Neural progenitor cell (in vitro differentiated cells): ENCODE measurements at places on chromosomes 1 and 21. TPM values are rescaled to one million over a fixed set of nuclear protein-coding genes. Genes with fewer than 3 reads are reported as not detected.

The CTSS gene
- total RNA-seq, result 0.06 TPM in 1 of 2 replicates, not detected in the other

GRCh38 chr1:33897092-33897725 is 33.3 kb downstream of the HMGB4 start:
- H3K4me3 ChIP-seq, result no peak overlapping the region
- no peak overlapping the region for H3K27ac ChIP-seq
- H3K36me3 ChIP-seq, result no peaks in the 10 kb centered on the region
- H3K27me3 ChIP-seq, result no peaks in the 10 kb centered on the region
- H3K4me1 ChIP-seq, result peaks cover 9% of the 10 kb centered on the region

DNA sequence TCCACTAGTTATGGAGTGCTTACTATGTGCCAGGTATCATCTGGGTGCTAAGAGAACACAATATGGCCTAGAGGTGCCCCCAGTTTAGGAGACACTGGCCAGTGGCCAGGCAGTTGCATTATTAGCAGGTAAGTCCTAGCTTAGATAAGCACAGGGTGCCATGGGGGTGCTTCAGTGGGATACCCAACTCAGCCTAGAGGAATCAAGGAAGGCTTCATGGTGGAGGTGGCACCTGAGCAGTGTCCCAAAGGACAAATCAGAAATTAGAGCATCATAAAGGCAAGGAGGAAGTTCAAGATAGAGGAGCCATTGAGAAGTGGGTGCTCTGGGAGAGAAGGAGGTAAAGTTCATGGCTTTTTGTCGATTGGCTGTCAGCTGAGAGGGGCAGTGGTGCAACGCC is 31.9 kb upstream of the PKP1 start:
- DNase-seq, result no peak
- no peak overlapping the region for H3K27ac ChIP-seq
- no peaks in the 10 kb centered on the region for H3K4me1 ChIP-seq
- H3K4me3 ChIP-seq, result no peak overlapping the region
- no peaks in the 10 kb centered on the region for H3K27me3 ChIP-seq

The TNFSF4 gene
- total RNA-seq, result 1.2 and 2.1 TPM in 2 replicates

- no peak overlapping the region for H3K4me3 ChIP-seq
- no peak overlapping the region for H3K27ac ChIP-seq
- no peaks in the 10 kb centered on the region for H3K36me3 ChIP-seq
- peak; percentile 21 for DNase-seq
- H3K4me1 ChIP-seq, result peaks cover 7% of the 10 kb centered on the region
- H3K27me3 ChIP-seq, result peaks cover 58% of the 10 kb centered on the region
Observed at GRCh38 chr1:236144446-236145150, 2.3 kb downstream of the GPR137B start.

DNA sequence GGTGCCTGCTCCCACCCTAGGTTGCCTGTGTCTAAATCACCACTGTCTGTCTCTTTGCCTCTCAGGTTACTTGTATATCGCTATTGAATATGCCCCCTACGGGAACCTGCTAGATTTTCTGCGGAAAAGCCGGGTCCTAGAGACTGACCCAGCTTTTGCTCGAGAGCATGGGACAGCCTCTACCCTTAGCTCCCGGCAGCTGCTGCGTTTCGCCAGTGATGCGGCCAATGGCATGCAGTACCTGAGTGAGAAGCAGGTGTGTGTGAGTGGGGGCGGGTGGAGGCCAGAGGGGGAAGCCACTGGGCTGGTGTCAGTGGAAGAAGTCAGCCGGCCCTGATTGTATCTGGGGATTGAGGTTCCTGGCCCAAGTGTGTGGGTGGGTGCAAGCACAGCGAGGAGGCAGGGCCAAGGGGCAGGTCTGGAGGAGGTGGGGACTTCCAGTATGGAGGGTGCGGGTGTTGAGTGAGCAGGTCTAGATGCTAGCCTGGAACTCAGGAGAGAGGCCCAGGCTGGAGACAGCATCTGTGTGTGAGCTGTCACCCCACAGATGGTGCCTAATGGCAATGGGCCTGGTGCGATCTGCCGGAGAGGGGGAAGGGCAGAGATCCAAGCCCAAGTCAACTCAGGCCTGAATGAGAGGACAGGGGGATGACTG is 17.2 kb downstream of the TIE1 start:
- no peak overlapping the region for H3K4me3 ChIP-seq
- no peak overlapping the region for H3K27ac ChIP-seq
- no peaks in the 10 kb centered on the region for H3K36me3 ChIP-seq
- no peak for DNase-seq
- no peaks in the 10 kb centered on the region for H3K27me3 ChIP-seq

- DNase-seq, result no peak
- H3K27me3 ChIP-seq, result peaks cover 4% of the 10 kb centered on the region
- no peak overlapping the region for H3K4me3 ChIP-seq
- no peaks in the 10 kb centered on the region for H3K36me3 ChIP-seq
- H3K27ac ChIP-seq, result no peak overlapping the region
Observed at GRCh38 chr1:34911465-34911864, 18.0 kb downstream of the DLGAP3 start.

The GNG4 gene
- 14.9 and 20.7 TPM in 2 replicates for total RNA-seq

GRCh38 chr1:25902462-25902861 is 3.8 kb downstream of the STMN1 start:
- no peaks in the 10 kb centered on the region for H3K27me3 ChIP-seq
- DNase-seq, result no peak
- peak overlapping the region; percentile 49 for H3K27ac ChIP-seq
- H3K36me3 ChIP-seq, result peaks cover 23% of the 10 kb centered on the region
- peaks cover 61% of the 10 kb centered on the region for H3K4me1 ChIP-seq
- H3K4me3 ChIP-seq, result no peak overlapping the region

DNA sequence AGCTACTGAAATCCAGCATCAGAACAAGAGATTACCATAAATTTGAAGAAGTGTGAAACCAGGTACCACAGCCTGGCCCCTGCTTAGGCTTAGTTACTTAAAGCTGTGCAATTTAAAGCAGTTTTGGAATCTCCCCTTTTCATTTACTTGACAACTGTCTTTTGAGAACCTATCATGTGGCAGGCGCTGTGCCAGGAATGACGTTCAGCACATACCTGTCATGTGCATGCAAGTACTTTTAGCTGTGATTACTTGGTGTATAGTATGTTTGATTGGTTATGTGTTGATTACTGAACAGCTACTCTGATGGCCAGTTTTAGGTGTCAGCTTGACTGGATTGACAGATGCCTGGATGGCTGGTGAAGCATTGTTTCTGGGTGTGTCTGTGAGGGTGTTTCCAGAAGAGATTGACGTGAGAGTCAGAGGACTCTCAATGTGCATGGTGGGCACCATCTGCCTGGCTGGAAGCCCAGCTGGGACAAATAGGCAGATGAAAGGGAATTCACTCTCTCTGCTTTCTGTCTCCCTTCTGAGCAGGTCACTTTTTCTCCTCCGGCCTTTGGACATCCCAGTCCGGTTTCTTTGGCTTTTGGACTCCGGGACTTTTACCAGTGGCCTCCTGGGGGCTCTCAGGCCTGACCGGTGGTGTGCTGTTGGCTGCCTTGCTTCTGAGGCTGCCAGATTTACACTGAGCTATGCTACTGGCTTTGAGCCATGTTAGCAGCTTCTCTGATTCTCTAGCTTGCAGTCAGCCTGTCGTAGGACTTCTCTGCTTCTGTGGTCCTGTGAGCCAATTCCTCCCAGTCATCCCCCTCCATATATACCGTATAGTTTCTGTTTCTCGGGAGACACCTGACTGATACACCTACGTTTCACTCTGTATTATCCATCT is 178.0 kb downstream of the RYR2 start:
- H3K27me3 ChIP-seq, result no peaks in the 10 kb centered on the region
- no peak for DNase-seq
- no peak overlapping the region for H3K4me3 ChIP-seq
- no peaks in the 10 kb centered on the region for H3K4me1 ChIP-seq
- no peaks in the 10 kb centered on the region for H3K36me3 ChIP-seq

The RPS6KC1 gene
- total RNA-seq, result 21.5 and 32.6 TPM in 2 replicates

The SLC2A5 gene
- total RNA-seq, result not detected in 2 replicates

- DNase-seq, result no peak
- no peaks in the 10 kb centered on the region for H3K36me3 ChIP-seq
- H3K4me1 ChIP-seq, result peaks cover 15% of the 10 kb centered on the region
- H3K4me3 ChIP-seq, result no peak overlapping the region
- no peak overlapping the region for H3K27ac ChIP-seq
Observed at GRCh38 chr1:205570173-205570501, 61.7 kb downstream of the ELK4 start.

GRCh38 chr21:26443867-26444266 is 129.2 kb downstream of the CYYR1 start:
- no peaks in the 10 kb centered on the region for H3K36me3 ChIP-seq
- H3K4me3 ChIP-seq, result no peak overlapping the region
- H3K27ac ChIP-seq, result no peak overlapping the region
- no peak for DNase-seq

The IGSF21 gene
- total RNA-seq, result 1.7 and 6.9 TPM in 2 replicates

The TOR3A gene
- total RNA-seq, result 17.3 and 18.2 TPM in 2 replicates

- H3K27me3 ChIP-seq, result no peaks in the 10 kb centered on the region
- no peak overlapping the region for H3K27ac ChIP-seq
- peaks cover 8% of the 10 kb centered on the region for H3K4me1 ChIP-seq
- no peak for DNase-seq
- H3K4me3 ChIP-seq, result no peak overlapping the region
- no peaks in the 10 kb centered on the region for H3K36me3 ChIP-seq
Observed at GRCh38 chr1:213697192-213697802, 290.5 kb upstream of the PROX1 start.

- no peak for DNase-seq
- H3K27me3 ChIP-seq, result no peaks in the 10 kb centered on the region
- no peak overlapping the region for H3K4me3 ChIP-seq
- H3K27ac ChIP-seq, result no peak overlapping the region
Observed at GRCh38 chr1:202791077-202791747, 17.0 kb downstream of the KDM5B start.

DNA sequence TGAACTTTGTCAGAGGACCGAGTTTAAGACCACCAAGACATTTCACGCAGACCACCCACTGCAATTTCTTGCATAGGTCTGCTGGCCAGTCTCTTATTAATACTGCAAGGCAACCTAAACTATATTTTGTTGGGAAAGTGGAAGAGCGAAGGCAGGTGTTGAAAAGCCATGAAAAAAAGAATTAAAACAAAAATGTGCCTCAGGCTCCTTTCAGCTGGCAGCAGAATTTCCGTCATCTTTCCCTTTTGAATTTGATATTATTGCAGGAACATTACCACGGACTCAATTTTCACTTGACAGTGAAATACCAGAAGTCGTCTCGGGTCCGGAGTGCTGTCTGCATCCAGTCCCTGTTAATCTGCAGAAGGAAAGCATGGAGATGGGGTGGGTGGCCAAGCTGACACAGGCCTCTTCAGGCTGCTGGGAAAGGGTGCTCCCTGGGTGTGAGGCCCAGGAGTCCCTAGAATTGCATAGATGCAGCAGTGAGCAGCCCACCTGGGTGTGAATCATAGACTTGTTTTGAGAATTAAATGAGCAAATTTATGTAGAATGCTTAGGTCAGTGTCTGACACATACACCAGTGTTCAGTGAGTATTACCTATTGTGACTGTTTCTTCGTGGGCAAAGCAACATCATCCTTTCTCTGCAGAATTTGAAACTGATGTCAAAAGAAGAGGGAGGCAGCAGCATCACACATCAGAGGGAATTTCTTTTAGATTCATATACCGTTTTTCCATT is 150.7 kb downstream of the PBX1 start:
- H3K36me3 ChIP-seq, result no peaks in the 10 kb centered on the region
- H3K4me1 ChIP-seq, result peaks cover 53% of the 10 kb centered on the region
- no peak for DNase-seq
- H3K27me3 ChIP-seq, result no peaks in the 10 kb centered on the region

- no peak overlapping the region for H3K27ac ChIP-seq
- DNase-seq, result no peak
- peaks cover 6% of the 10 kb centered on the region for H3K4me1 ChIP-seq
- no peaks in the 10 kb centered on the region for H3K36me3 ChIP-seq
Observed at GRCh38 chr1:241600496-241600901, 39.7 kb downstream of the CHML start.

- peak overlapping the region; percentile 97 for H3K4me3 ChIP-seq
- no peak overlapping the region for H3K27ac ChIP-seq
- H3K27me3 ChIP-seq, result no peaks in the 10 kb centered on the region
- peaks cover 9% of the 10 kb centered on the region for H3K4me1 ChIP-seq
- DNase-seq, result no peak
Observed at GRCh38 chr21:46459024-46459355, 299 bp downstream of the DIP2A start.

DNA sequence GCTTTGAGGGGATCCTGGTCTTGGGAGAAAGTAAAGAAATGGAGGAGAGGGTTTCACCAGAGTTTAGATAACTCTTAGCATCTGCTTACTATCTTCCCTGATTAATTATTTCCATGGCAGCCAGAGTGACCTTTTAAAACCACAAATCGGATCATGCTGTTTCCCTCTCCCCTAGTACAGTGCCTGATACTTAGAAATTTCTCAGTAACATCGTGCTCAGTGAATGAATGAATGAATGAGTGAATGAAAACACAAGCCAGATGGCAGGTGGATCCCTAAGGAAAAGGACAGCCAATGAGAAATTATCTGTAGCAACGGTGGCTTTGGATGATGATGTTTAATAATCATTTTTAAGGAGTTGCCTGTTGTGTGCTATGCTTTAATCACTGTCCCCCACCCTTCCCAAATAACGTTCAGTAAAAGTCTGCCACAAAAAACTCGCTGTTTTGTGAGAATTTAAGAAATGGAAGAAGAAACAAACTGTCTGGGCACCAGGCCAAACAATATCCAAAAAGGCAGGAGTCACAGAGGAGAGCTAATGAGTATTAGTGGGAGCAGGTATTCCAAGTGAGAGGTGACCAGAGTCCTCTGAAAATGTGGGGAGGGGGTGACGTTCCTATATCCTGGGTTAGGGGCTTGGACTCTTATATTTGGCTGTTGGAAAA is 737 bp upstream of the SMAP2 start:
- no peaks in the 10 kb centered on the region for H3K36me3 ChIP-seq
- peaks cover 7% of the 10 kb centered on the region for H3K4me1 ChIP-seq
- DNase-seq, result no peak
- H3K27me3 ChIP-seq, result no peaks in the 10 kb centered on the region
- peak overlapping the region; percentile 81 for H3K4me3 ChIP-seq

- no peaks in the 10 kb centered on the region for H3K36me3 ChIP-seq
- H3K27ac ChIP-seq, result no peak overlapping the region
- no peak overlapping the region for H3K4me3 ChIP-seq
- no peaks in the 10 kb centered on the region for H3K4me1 ChIP-seq
- H3K27me3 ChIP-seq, result no peaks in the 10 kb centered on the region
- DNase-seq, result no peak
Observed at GRCh38 chr21:28489162-28489561, 503.5 kb downstream of the LTN1 start.

The MYCL gene
- 21.8 and 39.8 TPM in 2 replicates for total RNA-seq

DNA sequence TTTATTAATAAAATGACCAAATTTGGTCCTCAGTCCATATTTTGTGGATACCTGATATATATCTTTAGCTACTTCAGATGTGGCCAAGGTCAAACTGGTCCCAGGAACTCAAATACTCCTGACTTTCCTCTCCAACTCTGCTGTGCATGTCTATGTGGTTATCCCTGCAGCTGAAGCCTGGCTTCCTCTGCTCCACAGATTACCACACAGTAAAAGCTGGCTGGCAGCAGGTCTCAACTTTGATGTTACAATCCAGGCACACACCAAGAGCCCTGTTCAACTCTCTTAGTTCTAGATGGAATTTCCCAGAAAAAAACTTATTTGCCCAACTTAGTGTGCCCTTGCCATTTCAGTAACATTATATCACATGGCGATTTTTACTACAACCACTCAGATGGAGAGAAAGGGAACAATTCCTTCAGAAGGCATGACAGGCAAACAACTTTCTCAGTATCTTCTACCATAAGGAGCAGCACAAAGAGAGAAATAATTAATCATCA is 479.5 kb downstream of the PLPP3 start:
- no peaks in the 10 kb centered on the region for H3K4me1 ChIP-seq
- no peak overlapping the region for H3K4me3 ChIP-seq
- no peak for DNase-seq
- H3K27me3 ChIP-seq, result no peaks in the 10 kb centered on the region
- no peaks in the 10 kb centered on the region for H3K36me3 ChIP-seq
- H3K27ac ChIP-seq, result no peak overlapping the region
